Erythroblast (primary cell): ENCODE measurements at places on chromosomes 6 and 20.

- peak; percentile 20 for DNase-seq
Measured at GRCh38 chr20:11716239-11716944, 201.3 kb upstream of the BTBD3 start.

DNA sequence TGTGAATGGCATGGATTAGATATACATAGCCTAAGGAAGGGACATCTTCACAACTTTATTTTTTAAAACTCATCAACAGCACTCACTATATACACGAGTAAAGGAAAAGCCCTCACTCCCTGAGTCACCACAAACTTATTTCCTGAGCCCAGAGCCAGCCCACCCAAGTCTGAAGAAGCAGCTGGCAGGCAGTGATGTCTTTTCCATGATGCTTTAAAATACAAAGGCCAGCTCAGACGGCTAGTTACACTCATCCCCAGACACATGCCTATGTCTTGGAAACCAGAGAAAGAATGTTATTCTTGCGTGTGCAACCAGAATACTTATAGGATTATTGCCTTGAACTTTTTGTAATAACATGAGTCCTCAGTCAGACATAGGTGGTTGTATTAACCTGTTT, 114.4 kb downstream of the ADGRG6 start:
- no peak for DNase-seq

- DNase-seq: peak; percentile 39
Measured at GRCh38 chr20:20593447-20594170, 118.8 kb downstream of the RALGAPA2 start.

- DNase-seq: peak; percentile 63
Measured at GRCh38 chr6:118641042-118641441, 10.3 kb downstream of the CEP85L start.

DNA sequence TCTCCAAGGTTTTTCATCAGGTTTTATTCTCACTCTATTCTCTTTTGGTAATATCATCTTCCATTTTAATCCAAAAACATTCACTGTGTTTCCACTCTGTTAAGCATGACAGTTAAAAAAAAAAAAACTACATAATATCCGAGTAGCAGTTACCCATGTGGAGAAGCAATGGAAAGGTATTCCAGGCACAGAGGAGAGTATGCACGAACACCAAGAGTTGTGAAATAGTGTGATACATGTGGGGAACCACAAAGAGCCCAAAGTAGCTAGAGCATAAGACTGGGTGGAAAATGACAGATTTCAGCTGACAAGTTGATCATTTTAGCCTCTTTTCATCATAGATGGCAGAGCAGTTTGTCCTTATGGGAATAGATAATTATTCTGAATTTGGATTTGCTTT, 19.9 kb upstream of the FBXL4 start:
- DNase-seq: no peak

GRCh38 chr20:12276011-12276673, 358.4 kb downstream of the BTBD3 start:
- DNase-seq: no peak

DNA sequence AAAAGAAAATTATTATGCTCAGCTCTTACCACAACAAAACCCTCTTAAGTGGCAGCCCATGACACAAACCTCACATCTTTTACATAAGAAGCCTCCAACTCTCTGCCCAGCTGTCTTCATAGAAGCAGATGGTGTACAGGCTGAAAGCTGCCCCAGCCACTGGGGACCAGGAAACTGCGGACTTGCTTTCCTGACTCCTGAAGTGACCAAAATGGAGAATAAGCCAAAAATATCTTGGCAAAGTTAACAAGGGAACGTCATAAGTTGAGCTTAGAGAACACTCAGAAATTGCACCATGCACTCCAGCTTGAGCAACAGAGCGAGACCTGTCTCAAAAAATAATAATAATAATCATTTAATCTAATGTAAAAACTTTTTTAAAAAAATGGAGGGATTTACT, 160.3 kb upstream of the CDYL start:
- DNase-seq: no peak

- no peak for DNase-seq
Measured at GRCh38 chr20:6017467-6017866, 36.4 kb downstream of the LRRN4 start.

- no peak for DNase-seq
Measured at GRCh38 chr6:139338795-139339194, 35.7 kb downstream of the CITED2 start.

DNA sequence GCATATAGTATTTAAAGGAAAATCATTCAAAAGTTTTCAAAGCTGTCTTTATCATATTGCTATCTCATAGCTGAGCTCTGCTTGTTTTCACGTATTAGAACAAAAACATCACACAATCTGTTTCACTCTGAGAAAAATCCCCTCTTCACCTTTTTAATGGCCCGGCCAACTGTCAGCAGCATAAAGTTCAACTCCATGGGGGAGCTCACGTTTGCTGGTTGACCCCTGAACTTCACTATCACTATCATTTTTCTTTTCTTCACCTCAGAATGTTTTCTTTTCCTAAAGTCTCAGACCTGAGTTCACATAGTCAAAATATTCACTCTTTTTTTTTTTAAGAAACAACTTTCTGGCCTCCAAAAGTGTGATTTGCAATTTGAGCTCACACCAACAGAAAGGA, 374.4 kb upstream of the MARCKS start:
- DNase-seq: no peak

- DNase-seq: no peak
Measured at GRCh38 chr6:132570221-132570777, at the start of gene TAAR6. Gene TAAR6 (plus strand): TSS chr6:132570322. CDS start chr6:132570322, 0 bp downstream.

- DNase-seq: no peak
Measured at GRCh38 chr6:45473121-45473993, 95.6 kb upstream of the SUPT3H start.

- DNase-seq: no peak
Measured at GRCh38 chr6:139230391-139230840, 61.4 kb downstream of the TXLNB start.

DNA sequence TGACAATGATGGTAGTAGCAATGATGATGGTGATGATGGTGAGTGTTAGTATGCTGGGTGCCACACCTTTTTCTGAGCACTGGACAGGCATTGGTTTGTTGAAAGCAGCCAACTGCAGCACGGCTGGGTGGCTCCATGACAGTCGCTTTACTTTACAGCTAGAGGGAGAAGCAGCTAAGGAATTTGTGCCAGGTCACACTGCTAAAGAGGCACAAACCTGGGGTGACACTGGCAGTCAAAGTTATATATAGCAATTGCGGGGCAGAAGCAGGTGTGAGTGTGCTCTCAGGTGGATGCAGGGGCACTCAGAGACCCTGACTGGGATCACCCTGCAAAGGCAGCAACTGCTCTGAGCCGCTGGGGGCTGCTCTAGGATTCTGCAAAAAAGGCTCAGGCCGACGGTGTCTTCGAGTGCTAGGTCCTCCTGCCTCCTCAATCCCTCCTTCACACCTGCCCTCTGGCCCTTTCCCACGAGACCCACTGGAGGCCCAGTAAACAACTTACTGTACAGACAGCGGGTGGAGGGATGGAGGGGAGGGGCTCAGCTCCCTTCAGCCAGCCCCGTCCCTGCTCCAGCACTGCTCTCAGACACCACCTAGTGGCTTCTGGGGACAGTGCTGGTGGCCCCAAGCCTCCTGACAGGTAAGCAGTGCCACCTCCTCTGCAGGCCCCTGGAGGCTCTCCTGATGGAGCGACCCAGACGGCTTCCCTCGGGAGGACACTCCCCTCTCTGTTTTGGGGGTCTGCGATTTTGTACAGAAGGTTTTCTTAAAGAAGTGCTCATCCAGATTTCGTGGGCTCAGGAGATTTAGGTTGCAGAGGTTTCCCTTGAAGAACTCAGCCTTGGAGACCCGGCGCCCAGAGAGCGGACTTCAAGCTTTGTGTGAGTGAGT, 4.4 kb upstream of the RPS21 start:
- peak; percentile 74 for DNase-seq

GRCh38 chr6:158219228-158219627, 51.1 kb downstream of the GTF2H5 start:
- no peak for DNase-seq

GRCh38 chr6:106167096-106167814, 81.1 kb downstream of the PRDM1 start:
- DNase-seq: no peak

DNA sequence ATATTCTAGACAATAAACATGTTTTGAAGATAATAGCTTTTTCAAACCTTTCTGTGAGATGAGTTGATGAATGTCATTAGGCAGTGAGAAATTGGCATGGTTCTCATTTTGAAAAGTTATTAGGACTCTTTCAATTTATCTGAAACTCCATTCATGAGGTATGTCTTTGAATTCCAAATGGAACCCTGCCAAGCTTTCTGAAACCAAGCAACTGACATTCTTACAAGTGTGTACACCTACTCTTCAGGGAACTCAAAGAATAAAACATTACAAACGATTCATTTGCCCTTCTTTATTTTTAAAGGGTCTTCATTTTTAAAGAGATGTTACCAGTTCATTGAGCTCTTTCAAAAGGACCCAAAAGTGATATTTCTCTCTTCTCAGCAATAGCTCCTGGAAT, 2.1 kb upstream of the TRDN start:
- DNase-seq: no peak

DNA sequence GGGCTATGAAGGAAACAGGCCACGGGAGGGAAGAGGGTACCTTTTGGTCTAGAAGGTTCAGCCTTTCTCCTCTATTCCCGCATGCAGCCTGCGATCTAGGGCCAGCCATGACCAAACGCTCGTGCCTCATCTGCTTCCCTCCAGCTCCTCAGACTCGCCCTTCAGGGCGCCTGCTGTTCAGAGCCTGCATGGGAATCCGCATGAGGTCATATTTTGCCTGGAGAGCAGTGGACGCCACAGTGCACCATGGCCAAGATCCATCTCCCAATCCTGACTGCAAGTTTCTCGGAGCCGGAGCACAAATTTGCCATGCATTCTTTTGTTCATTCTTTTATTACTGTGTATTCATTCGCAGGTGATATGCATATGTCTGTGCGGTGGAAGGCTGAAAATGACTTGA, 608.1 kb downstream of the QKI start:
- DNase-seq: no peak

GRCh38 chr6:34657037-34657306, 39.6 kb downstream of the ILRUN start:
- no peak for DNase-seq

DNA sequence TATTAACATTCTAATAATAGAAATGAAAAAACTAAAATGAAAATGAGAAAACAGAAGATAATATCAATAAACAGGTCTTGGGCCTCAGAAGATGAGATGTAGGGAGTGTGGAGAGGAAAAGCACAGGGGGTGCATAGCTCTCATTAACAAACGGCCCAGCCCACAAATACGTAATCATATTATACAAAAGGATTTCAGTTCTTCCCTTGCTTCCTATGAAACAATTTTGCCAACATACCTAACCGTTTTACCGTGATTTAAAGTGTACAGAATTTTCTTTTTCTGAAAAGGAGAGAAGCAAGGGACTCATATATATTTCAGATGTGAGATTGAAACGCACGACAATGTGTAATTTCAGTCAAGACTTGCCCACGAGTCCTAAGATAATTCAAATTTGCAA, 136.0 kb downstream of the HFE start:
- DNase-seq: no peak

DNA sequence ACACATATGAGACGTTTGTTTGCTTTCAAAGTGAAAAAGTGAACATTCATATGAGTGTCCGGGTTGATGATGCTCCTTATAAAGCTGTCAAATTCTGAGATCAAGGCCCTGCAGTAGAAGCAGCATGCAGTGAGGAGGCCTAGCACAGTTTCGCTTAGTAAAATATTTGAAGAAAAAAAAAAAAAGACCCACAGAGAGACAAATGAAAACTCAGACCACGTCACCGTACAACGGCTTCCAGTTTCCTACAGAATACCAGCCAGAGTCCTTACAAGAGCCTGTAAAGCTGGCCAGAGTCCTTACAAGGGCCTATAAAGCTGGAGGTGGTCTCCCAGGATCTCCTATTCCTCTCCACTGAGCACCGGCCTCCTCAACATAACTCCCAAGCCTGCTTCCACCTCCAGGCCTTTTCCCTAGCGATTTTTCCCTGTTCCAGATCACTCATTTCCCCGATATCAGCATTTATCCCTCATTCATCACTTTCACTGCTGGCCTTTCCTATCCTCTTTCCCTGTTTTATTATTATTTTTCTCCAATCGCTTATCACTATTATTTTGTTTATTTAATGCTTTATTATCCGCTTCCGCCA, 1.5 kb upstream of the HMGN4 start:
- peak; percentile 65 for DNase-seq

GRCh38 chr6:130934848-130935585, 107.8 kb downstream of the SMLR1 start:
- no peak for DNase-seq

DNA sequence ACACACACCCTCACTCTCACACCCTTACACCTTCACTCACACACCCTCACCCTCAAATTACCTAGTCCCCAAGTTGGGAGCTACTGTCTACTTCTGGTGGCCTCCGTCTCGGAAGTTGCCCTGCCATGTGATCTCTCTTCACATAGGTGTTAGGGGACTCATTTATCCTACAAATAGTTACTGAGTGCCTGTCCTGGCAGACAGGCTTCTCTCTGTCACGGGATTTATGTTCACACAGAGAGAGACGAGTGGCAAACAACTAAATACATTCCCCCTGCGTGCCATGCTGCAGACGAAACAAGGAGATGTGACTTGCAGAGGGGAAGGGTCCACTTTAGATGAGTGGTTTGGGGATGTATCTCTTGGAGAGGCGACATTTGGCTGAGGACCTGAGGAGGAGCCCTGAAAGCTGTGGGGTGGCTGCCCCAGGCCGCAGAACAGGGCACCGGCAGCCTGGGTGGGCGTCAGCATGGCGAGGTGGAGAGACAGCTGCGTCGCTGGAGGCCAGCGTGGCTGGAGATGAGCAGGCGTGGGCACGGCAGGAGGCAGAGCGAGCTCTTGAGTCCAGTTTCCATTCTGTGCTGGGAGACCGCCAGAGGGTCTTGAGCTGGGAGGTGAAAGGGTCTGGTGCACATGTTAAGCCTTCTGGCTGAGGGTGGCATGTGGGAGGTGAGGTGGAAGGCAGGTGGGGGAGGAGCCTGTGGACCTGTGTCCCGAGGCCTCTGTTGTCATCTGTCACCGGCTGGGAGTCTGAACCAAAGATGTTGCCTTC, 17.2 kb downstream of the DYNLT1 start:
- no peak for DNase-seq

- no peak for DNase-seq
Measured at GRCh38 chr6:83086751-83087150, 19.3 kb downstream of the DOP1A start.

DNA sequence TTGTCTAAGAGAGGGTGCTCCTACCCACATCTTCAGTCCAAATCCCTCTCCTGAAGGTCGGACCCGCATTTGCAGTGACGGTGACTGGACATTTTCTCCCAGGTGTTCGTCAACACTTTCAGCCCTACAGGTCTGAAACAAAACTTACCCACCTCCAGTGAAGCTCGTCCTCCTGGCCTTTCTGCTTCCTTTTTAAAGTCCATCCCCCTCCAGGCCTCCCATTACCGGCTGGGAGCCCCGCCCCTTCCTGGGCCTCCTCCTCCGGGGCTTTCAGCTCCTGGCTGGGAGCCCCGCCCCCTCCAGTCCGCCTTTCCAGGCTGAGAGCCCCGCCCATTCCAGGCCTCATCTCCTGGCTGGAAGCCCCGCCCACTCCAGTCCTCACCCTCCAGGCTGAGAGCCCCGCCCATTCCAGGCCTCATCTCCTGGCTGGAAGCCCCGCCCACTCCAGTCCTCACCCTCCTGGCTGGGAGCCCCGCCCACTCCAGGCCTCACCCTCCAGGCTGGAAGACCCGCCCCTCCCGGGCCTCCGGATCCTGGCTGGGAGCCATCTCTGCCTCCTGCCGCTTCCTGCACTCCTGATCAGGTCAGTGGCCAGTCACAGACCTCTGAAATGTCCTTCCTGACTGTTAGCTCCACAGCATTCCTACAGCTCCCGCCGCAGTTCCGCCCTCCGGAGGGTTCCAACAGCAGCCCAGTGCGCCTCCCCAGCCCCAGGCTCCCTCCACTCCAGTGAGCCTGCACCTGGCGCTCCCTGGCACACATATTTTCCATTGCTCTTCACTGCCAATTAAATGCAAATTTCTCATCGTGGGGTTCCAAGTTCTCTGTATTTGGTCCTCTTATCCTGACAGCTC, 98.5 kb downstream of the LY86 start:
- peak; percentile 98 for DNase-seq
